RPMI7951 (cell line): ENCODE measurements at places on chromosomes 16 and 17.

GRCh38 chr16:71700831-71701230 is 23.7 kb downstream of the PHLPP2 start:
- no peak for DNase-seq

DNA sequence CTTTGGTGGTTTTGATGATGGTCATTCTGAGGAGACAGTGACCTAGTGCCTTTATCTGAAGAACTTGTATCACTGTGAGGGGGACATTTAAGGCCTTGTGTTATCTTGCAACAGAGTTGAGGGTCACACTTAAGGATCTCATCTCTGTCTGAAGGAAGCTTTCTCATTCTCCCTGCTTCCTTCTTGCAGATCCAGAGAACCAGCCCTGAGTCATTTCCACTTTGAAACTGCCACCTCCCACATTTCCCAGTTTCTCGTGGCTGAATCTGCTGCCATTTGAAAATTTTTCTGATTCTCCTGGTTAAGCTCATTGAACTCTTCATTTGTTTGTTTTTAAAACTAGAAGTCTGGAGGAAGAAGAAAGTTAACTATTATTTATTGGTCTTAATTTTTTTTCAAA is 190.2 kb upstream of the CDH11 start:
- peak; percentile 67 for DNase-seq

- no peak for DNase-seq
Observed at GRCh38 chr17:75390982-75391381, 14.5 kb downstream of the GRB2 start.

- no peak for DNase-seq
Observed at GRCh38 chr17:7651665-7652387, 1.1 kb downstream of the ATP1B2 start.

GRCh38 chr17:57269052-57269451 is 12.7 kb downstream of the MSI2 start:
- no peak for DNase-seq

DNA sequence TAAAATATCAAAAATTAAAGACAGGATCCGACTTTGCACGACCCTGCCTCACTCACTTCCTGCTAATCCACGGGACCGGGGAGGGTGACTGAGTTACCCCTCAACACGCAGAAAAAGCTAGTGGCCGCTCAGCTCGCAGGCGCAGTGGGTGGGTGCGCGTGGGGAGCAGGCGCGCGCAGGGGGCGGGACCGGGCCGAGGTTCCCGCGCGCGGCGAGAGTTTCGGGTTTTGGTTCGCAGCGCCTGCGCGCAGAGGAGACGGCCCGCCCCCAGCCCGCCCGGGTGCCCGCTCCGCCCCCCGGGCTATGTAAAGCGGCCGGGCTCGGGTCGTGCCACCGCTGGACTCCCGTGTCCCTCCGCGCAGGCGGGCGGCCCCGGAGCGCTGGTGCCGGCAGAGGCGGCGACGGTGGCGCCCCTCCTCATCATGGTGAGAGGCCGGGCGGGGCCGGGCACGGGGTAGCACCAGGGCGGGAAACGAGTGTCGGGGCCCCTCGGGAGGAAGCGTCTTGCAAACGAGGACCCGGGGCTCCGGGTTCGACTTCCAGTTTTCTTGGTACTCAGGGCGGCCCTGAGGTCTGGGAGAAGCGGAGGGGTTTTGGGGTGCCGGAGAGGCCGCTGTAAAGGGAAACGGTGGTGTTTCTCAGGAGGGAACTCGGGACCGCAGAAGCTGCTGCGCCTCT is at the start of gene CNP:
CNP (plus strand) TSS at position 333 of the 678 bp plus-strand sequence; CDS start at position 423, 90 bp downstream.
- peak; percentile 91 for DNase-seq

- no peak for DNase-seq
Observed at GRCh38 chr17:74276541-74277009, 2.5 kb downstream of the DNAI2 start.

GRCh38 chr16:49084628-49085390 is 196.8 kb downstream of the CBLN1 start:
- no peak for DNase-seq

DNA sequence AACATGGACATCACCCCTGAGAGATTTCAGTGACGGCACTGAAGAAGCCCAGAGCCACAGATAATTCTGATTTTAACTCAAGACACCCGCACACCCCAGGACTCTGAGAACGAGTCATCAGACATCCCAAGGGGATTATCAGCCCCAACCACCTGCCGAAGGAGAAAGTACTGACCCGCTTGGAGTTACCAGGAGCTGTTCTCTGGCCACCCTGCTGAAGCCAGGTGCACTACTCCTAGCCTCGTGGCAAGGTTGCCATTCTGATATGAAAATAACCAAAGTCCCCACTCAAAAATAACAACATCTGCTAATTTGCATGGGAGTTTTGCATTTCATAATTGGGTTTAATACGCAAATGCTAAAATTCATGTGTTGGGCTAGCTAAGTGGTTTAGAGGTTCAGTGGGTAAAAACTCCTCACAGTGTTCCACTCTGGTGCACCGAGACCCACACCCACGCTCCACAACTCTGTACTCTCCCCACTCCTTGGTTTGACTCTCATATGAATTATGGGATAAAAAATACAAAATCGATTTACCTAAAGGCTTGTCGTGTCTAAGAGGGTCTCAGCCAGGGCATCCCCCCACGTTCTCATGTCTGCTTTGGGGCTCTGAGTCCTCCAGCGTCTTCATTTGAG is 143.0 kb upstream of the NOL11 start:
- DNase-seq: no peak

DNA sequence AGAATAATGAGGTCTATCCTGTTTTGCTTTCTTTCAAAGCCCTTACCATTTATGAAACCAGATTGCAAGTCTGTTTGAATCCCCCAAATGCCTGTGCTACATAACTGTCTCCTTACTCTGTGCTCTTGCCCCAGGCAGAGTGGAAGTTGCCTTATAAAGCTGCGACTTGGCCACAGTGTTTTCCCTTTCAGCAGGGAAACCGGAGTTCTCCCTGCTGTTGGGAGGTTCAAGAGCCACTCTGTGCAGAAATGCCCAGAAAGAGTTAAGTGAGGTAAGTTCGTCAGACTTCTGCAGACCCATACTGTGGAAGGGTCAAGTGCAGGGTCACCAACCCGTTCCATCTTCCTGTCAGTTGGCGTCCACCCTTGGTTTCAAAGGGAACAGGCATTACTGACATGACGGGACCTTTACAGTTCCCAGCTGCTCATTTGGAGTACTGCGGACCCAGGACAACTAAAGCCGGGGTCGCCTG is 508.9 kb downstream of the WWOX start:
- peak; percentile 13 for DNase-seq

GRCh38 chr17:298791-299450 is 53.7 kb downstream of the RPH3AL start:
- no peak for DNase-seq
